RPMI8226 (cell line): ENCODE measurements at places on chromosomes 11 and 22.

DNA sequence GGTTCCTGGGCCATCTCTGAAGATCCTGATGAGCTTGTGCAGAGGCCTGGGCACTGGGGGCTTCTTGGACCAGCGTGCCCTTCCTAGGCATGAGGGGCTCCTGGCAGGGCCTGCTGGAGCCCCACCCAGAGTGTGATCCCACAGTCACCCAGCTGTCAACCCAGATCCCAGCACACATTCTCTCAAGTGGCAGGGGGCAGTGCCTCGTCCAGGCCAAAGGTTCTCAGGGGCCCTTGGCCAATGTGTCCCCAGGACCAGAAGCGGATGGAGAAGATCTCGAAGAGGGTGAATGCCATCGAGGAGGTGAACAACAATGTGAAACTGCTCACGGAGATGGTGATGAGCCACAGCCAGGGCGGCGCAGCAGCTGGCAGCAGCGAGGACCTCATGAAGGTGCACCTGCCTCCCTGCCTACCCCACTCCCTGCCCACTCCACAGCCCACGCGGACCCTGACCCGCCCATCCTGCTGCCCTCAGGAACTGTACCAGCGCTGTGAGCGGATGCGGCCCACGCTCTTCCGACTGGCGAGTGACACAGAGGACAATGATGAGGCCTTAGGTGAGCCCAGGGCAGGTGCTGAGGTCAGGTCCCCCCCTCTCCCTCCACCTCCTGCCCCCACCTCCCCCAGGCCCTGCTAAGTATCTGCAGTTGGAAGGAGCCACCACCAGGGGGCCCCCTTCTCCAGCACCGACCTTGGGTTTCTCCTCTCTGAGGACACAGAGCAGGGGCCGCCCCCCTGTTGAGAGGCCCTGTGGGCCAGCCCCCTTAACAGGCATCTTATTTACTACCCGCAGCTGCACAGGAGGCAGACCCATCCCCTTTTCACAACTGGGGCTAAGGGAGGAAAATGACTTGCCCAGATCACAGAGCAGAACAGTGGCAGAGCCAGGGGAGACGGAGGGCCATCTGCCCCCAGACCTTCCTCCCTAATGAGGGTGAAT, 14.7 kb downstream of the GGA1 start:
- peak; percentile 64 for DNase-seq

DNA sequence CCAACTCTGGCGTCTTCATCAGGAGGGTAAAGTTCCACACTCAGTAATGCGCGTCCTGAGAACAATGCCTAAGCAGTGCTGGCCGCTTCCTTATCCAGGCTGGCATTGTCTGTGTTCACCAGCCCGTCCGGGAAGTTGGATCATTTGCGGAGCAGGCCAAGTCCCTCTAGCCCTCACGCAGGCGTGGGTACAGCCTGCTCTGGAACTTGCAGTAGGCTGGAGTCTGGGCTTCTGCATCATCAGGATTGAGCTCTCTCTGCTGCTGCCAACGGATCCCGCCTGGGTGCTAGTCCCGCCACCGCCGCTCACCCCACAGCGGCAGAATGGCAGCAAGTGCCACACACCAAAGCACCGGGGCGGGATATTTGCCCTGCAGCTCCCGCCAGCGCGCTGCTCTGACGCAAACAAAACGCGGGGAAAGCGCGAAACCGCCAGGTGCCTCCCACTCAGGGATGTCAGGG, 29.0 kb downstream of the GLYATL1 start:
- no peak for DNase-seq

GRCh38 chr11:115572551-115572950, 68.3 kb upstream of the CADM1 start:
- no peak for DNase-seq

GRCh38 chr22:20451920-20452319, 14.3 kb upstream of the SCARF2 start:
- DNase-seq: no peak

DNA sequence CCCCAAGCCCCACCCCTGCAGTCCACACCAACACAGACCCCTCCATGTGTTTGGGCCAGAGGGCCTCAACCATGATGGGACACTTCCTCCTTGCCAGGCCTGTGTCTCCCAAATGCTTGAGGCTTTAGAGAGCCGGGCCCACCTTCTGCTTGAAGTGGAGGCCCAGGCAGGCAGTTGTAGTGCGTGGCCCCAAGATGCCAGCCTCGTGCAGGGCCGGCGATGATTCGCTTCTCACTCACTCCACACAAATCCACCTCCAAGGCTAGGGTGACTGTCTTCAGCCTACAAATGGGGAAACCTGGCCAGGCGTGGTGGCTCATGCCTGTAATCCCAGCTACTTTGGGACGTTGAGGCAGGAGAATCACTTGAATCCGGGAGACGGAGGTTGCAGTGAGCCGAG, 5.7 kb downstream of the PRR5 start:
- no peak for DNase-seq
